ENCODE measurements at places on chromosomes 5 and 9. TPM values are rescaled to one million over a fixed set of nuclear protein-coding genes. Genes with fewer than 3 reads are reported as not detected.

The DNAJB5 gene
- total RNA-seq, result 9.7 TPM

The CCNO gene
- total RNA-seq, result 12.3 TPM

The PCDHB15 gene
- total RNA-seq, result 0.15 TPM

The PTPN3 gene
- total RNA-seq, result 10.4 TPM

The MACIR gene
- 11.0 TPM for total RNA-seq

The GMCL2 gene
- not detected for total RNA-seq

The EGR1 gene
- total RNA-seq, result 12.0 TPM

The OR1Q1 gene
- not detected for total RNA-seq

The RPL7A gene
- total RNA-seq, result 1,104 TPM

The RAI14 gene
- 18.5 TPM for total RNA-seq

The PTGER4 gene
- 20.0 TPM for total RNA-seq

The SV2C gene
- total RNA-seq, result not detected

The CKMT2 gene
- not detected for total RNA-seq

The MEIKIN gene
- not detected for total RNA-seq

The SLC1A1 gene
- total RNA-seq, result 0.05 TPM

The AK8 gene
- total RNA-seq, result 0.39 TPM

The FAM78A gene
- 0.59 TPM for total RNA-seq

The ACTBL2 gene
- total RNA-seq, result not detected

The WNK2 gene
- 13.7 TPM for total RNA-seq

The TRPM6 gene
- 0.05 TPM for total RNA-seq

The IL13 gene
- not detected for total RNA-seq

The HEMGN gene
- not detected for total RNA-seq

The IGIP gene
- total RNA-seq, result 7.7 TPM

The GARIN3 gene
- not detected for total RNA-seq

The PRUNE2 gene
- 0.18 TPM for total RNA-seq

The NTNG2 gene
- 5.1 TPM for total RNA-seq

The JAKMIP2 gene
- total RNA-seq, result not detected

The CATSPER3 gene
- total RNA-seq, result 0.69 TPM

The KYAT1 gene
- total RNA-seq, result 6.1 TPM

The ZNF366 gene
- not detected for total RNA-seq

The OTP gene
- total RNA-seq, result 0.05 TPM

The FAM153A gene
- not detected for total RNA-seq

The QRFP gene
- total RNA-seq, result not detected

The ACOT12 gene
- 0.74 TPM for total RNA-seq

The GKAP1 gene
- 5.2 TPM for total RNA-seq

The TAF11L10 gene
- not detected for total RNA-seq

The EMB gene
- total RNA-seq, result 65.9 TPM

The APBA1 gene
- 0.05 TPM for total RNA-seq

The MPDZ gene
- total RNA-seq, result 16.6 TPM

The TNC gene
- total RNA-seq, result 5.7 TPM

The WNT8A gene
- not detected for total RNA-seq

The GPR151 gene
- total RNA-seq, result not detected

The BNC2 gene
- total RNA-seq, result 5.7 TPM

The TNIP1 gene
- total RNA-seq, result 81.9 TPM

The ANKRD31 gene
- total RNA-seq, result not detected

The C5 gene
- 1.6 TPM for total RNA-seq

The PCDHGA10 gene
- total RNA-seq, result 0.69 TPM

The TLE1 gene
- 12.9 TPM for total RNA-seq
